Cortex of kidney (tissue), 1 donor: ENCODE measurements at places on chromosomes 12 and 14.

DNA sequence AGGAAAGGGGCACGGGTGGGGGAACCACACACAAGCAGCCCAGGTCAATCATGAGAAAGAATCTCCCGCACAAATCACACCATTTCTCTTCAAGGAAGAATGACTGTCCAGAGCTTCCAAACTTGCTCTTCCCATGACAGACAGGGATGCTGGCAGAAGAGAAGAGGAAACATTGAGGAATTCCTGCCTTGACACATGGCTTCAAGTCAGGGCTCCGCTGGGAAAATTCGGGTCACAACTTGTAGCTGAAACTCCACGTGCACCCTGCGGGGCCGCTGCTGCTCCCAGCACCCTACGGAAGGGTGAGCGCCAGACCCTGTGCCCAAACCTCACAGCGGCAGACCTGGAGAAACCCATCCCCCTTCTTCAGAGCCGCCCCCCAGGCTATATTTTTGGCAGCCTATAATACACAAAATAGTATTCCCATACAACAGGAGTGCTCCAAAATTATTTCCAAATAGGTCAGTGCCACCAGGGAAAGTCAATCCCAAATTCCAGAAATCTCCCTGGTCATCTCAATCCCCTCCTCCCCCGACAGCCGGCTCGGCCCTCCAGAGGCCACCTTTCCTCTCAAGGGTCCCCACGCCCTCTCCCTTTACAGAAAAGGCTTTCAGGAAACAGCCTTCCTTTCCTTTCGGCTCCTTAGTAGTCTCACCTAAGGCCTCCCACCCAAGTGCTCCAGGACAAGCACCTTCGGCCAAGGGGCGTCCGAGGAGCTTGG lies 1.3 kb downstream of the TMEM132D start:
- no peak for DNase-seq

- no peak for DNase-seq
Measured at GRCh38 chr12:57343703-57344378, 87.0 kb downstream of the R3HDM2 start.

DNA sequence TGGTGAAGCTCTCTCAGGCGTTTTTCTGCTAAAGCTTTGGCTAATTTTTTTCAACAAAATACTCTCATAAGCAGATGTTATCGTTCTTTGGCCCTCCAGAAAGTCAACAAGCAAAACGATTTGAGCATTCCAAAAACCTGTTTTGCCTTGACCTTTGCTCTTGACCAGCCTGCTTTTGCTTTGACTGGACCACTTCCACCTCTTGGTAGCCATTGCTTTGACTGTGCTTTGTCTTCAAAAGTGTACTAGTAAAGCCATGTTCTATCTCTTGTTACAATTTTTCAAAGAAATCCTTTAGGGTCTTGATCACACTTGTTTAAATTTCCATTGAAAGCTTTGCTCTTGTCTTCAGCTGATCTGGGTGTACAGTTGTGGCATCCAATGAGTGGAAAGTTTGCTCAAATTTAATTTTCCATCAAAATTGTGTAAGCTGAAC lies 10.7 kb upstream of the ARID4A start:
- no peak for DNase-seq

- DNase-seq = no peak
Measured at GRCh38 chr14:94515426-94515825, 6.2 kb upstream of the SERPINA12 start.

DNA sequence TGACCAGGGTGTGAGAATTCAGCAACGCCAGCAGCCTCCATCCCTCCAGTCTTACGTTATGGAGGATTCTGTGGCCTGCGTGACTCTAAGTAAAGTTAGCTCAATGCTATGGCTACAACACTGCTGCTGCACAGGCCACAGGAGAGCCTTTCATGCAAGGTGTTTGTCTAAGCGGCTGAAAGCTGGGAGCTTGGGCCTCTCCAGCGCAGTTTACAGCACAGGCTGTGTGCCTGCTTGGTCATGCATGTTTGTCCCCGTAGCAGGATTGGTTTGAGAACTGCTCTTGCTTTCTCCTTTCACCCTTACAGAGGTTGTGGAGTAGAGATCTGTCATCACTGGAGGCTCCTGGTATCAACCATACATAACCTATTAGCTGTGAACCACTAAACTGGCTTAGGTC lies 113.1 kb upstream of the TMCC3 start:
- no peak for DNase-seq

DNA sequence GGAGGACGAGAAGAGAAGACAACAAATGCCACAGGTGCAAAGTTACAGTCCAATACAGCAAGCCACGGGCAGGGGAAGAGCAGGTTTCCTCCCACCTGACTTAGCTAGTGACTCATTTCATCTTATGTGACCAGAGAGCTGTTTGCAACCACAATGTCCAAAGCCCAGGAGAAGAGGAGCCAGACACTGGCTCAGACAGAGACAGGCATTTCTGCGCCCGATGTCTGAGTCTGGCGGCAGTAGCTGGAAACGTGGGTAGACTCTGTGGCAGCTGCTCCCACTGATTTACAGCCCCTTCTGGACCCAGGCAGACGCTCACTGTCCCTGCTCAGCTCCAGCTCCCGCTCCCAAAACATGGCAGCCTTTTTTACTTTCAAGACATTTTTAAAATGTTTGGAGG lies 60.0 kb downstream of the CHGA start:
- DNase-seq = no peak

DNA sequence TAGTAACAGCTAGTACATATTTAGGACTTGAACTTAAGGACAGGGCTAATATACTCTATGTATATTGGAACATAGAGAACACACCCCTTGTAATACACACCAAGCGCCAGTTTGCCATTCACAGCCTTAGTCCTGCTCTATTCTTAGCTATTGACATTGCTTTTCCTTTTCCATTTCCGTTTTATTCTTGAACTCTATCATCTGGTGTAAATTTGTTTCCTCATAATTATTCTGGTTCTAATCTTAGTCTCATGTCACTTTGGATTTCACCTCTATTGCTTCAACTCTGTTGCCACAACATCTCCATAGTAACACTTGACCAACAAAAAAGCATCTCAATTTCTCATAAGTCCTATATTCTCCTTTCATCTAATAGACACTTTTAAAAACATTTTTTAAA lies 225.7 kb downstream of the PHLDA1 start:
- DNase-seq = no peak

GRCh38 chr14:89469210-89470198 lies 52.5 kb upstream of the FOXN3 start:
- no peak for DNase-seq

- DNase-seq = no peak
Measured at GRCh38 chr14:101113835-101114725, 210.6 kb upstream of the RTL1 start.

DNA sequence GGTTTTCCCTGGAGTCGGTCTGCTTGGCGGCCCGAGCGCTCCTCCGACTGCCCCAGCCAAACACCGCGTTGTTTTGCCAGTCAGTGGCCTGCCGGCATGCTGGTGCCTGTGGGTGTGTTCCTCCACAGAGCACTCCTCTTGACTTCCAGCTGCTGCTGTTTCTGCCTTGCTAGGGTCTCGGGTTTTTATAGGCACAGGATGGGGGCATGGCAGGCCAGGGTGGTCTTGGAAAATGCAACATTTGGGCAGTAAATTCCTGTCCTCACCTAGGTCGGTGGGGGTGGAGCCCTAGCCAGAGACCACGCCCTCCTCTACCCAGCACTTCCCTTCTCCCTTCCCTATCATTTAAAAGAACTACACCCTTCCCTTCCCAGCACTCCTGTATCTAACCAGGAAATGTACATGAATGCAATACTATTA lies 34.7 kb upstream of the VASH1 start:
- no peak for DNase-seq

DNA sequence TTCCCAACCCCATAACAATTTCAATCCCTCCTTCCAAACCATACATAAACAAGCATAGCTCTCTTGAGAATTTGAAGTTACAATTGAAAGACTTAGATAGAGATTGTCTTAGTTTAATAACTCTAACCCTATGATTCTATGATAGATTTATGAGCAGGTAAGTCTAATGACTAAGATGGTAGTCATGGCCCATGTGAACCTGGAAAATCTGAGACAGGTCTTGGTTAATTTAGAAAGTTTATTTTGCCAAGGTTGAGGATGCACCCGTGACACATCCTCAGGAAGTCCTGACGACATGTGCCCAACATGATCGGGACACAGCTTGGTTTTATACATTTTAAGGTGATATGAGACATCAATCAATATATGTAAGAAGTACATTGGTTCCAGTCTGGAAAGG lies 248.8 kb downstream of the KCNH5 start:
- DNase-seq = no peak

GRCh38 chr12:6532051-6532926 lies 2.0 kb upstream of the GAPDH start:
- DNase-seq = no peak
